Esophagus mucosa (tissue), 1 donor: ENCODE measurements at places on chromosomes 7 and 10. TPM values are rescaled to one million over a fixed set of nuclear protein-coding genes. Genes with fewer than 3 reads are reported as not detected.

The ZNF32 gene
- 16.8 TPM for total RNA-seq

GRCh38 chr7:90596671-90597562 is 796 bp downstream of the CDK14 start:
- ATAC-seq = peak; percentile 24

The CRHR2 gene
- total RNA-seq = not detected

- no peak for ATAC-seq
Observed at GRCh38 chr7:139993592-139993991, 69.2 kb downstream of the PARP12 start.
